Activated CD8-positive, alpha-beta memory T cell treated with anti-CD3 and anti-CD28 coated beads for 48 hours (primary cell): ENCODE measurements at places on chromosomes 6 and 20.

DNA sequence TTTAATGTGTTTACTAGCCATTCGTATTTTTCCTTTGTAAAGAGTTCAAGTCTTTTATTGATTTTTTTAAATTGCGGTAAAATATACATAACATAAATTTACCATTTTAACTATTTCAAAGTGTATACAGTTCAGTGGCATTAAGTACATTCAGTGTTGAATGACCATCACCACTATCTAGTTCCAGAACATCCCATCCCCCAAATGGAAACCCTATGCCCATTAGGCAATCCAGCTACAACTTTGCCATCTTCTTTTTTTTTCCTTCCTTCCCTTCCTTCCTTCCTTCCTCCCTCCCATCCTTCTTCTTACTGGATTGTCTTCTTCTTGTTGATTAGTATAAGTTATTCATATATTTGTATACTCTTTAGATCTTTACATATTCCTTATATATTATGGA is 8.6 kb downstream of the LPIN3 start:
- no peak for DNase-seq

DNA sequence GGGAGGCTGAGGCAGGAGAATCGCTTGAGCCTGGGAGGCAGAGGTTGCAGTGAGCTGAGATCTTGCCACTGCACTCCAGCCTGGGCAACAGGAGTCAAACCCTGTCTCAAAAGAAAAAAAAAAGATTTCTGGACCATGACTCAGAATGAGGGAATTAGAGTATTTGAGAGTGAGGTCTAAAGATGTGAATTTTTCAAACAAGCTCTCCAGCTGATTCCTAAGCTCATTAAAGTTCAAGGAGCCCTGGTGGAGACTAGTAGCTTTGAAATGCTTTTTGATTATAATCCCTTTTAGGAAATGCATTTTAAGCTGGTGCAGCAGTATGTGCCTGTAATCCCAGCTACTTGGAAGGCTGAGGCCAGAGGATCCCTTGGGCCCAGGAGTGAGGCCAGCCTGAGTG is 21.8 kb upstream of the SRF start:
- no peak for DNase-seq

GRCh38 chr6:168863467-168863866 is 390.2 kb downstream of the THBS2 start:
- DNase-seq = no peak

DNA sequence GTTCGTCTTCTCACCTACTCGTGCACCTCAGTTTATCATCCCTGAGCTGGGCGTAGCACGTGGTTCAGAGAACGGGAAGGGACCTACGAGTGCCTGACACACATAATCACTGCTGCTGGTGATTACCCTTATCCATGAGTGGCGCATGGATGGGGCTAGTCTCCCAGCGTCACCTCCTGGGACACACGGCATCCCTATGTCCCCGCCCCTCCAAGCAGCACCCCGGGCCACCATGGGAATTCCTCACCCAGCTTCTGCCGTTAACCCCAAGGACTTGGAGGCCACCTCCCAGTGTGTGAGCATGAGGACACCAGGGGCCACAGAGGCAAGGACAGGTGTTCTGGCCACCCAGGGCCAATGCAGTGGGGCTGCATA is 9.8 kb downstream of the CHRNA4 start:
- no peak for DNase-seq

DNA sequence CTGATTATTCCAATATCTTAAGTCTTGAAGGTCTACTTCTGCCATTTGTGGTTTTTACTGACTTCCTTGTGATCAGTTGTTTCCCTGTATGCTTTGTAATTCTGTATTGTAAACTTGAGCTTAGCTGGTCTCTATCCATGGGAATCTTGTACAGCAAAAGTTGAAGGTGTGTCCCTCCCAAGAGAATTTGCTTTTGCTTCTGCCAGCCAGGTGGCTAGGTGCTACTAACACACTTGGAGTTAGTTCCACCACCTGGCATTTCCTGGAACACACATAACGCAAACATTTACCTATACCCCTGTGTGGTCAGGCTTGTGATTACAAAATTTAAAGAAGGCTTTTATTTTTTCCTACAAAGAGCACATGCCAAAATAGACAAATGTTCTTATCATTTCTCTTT is 141.2 kb downstream of the GRM4 start:
- DNase-seq = no peak

DNA sequence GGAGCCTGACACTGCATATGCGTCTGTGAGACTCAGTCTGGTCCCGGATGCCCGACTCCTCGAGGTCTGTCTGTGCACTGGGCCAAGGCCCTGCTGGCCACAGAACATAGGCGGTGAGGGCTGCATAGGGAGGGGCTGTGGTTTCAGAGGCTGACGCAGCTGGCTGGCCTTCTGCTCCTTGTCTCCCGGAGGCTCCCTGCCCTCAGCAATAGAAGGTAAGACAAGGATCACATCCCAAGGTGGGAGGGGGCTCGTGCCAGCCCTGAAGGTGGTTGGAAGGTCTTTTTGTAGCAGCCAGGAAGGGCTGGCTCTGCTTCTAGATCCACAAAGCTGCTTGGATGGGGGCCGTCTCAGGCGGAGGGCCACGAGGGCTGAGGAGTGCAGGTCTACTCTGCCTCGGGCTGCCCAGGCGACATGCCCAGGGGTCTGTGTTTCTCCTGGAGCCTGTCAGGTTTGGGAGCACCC is 239.8 kb upstream of the SULF2 start:
- DNase-seq = no peak

GRCh38 chr6:6751266-6751596 is 162.7 kb downstream of the LY86 start:
- DNase-seq = no peak

DNA sequence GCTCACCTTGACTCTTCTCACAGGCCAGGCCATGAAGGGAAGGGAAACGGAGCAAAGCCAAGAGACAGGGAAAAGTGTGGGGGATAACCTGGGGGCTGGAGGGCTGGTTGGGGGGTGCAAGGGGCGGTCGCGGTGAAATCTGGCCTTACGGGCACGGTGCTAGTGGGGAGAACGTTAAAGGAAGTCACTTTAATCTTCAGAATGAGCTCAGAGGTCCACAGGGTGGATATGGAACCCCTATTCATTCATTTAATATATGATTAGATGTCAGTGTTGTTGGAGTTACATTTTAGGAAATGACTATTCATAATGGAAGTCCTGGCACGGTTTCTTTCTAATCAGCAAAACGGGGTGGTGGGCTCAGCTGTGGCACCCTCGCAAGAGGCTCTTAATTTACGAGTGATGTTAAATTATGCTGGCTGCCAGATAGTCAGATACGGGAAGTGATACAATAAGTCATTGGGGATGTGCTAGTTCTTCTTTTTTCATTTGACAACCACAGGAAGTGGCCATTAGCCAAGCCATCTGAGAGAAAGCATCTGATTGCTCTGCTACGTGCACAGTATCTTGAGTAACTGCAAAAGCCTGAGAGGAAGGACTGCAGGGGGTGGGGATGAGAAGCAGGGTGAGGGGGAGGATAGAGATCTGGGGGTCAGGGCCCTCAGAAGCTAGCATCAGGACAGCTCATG is 253.0 kb downstream of the QKI start:
- DNase-seq = no peak

DNA sequence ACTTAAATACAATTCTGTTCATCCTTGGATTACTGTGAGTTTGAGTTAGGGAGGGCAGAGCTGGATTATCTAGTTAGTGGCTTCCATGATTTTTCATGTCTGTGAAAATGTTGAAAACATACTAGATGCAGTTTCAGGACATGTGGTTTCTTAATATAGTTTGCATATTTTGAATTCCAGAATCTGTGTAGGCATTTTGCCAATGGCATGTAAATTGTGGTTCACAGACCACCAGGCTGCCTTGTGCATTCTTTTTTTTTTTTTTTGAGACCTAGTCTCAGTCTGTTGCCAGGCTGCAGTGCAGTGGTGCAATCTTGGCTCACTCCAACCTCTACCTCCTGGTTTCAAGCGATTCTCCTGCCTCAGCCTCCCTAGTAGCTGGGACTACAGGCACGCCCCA is 42.8 kb downstream of the CDC5L start:
- no peak for DNase-seq

- no peak for DNase-seq
Observed at GRCh38 chr6:127243501-127243900, 23.2 kb upstream of the RNF146 start.

GRCh38 chr6:7328243-7328642 is 15.2 kb upstream of the SSR1 start:
- no peak for DNase-seq

DNA sequence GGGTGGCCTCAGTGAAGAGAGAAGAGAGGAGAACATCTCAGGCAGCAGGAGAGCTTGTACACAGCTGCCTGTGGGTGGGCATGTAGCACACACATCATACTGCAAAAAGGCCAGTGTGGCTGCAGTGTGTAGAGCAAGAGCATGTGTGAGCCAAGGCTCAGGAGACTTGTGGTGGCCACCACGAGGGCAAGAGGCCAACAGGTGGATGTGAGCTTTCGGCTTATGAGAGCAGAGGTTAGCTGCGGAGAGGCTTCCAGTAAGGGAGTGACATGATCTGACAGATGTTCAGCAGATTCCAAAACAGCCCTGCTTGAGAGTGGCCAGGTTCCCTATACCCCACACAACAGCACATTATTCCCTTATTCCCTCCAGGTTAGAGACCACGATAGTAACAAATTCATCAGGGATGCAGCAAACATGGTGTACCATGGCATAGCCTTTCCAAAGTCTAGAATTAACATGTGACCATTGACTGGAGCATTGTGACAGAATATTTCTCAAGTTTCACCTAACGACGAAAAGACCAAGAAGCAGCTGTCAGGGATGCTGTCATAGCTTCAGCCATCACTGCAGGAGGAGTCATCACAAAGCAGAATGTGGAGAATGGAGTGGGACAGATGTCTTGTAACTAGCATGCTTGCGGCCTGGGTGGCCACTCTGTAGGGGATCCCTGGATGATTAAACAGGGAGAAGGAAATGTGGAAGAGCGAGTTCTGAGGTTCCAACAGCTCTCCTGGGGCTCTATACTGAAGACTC is 23.1 kb downstream of the HM13 start:
- no peak for DNase-seq

GRCh38 chr20:61558726-61559125 is 306.7 kb downstream of the CDH4 start:
- DNase-seq = no peak

DNA sequence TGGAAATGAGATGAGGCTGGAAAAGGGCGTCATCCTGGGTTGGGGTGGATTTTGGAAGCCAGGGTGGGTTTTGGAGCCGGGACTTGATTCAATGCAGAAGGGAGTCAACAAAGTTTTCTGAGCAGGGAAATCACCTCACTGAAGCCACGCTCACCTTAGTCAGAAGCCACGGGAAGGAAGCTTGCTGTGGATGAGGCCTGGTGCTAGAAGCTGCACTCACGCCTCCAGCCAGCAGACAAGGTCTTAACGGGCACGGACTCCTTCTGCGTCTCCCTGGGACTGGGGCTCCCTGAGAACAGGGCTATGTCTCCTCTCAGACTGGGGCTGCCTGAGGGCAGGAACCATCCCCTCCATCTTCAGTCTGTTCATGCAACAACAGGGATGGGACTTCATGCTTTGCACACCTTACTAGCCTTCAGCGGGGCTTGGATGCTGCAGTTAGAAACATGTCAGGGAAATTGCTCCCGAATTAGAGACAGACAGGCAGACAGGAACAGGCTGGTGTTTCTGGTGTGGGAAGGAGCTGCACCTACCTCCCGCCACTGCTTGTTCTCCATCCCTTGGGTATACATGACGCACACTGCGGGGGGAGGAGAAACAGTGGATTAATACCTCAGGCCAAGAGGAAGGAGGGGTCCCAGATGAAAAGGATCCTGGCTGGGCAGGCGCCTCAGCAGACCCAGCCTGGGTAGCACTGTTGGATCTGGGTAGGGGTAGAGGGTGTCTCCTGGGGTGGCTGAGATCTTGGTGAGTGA is 17.5 kb downstream of the CPNE5 start:
- DNase-seq = no peak

GRCh38 chr20:14445310-14445709 is 107.9 kb upstream of the FLRT3 start:
- no peak for DNase-seq

DNA sequence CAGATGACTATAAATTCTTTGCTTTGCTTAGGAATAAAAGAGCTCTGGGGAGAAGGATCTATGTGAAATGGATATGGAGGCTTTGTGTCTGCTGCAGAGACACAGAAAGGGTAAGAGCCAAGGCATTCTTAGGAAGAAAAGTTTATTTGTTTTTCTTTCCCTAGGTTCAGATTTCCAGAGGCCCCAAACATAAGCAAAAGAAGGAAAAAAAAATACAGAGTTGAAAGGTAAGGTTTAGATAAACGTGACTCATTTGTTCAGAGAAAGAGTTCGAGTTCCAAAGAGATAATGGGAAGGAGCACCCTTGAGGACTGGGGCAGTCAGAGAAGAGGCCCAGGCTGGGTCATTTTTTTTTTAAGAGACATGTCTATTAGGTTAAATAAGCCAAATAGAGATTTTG is 27.4 kb upstream of the BMP5 start:
- DNase-seq = no peak

GRCh38 chr6:30882759-30883684 is 1.3 kb upstream of the DDR1 start:
- DNase-seq = no peak

GRCh38 chr20:59949911-59950310 is 8.3 kb upstream of the CDH26 start:
- DNase-seq = no peak

- DNase-seq = no peak
Observed at GRCh38 chr20:50746138-50746940, 15.0 kb downstream of the PARD6B start.

GRCh38 chr6:54133186-54133585 is 21.9 kb downstream of the MLIP start:
- DNase-seq = no peak
